ENCODE measurements at places on chromosomes 6 and 20.

GRCh38 chr6:35273822-35274559, 14.5 kb downstream of the ZNF76 start:
- DNase-seq, result no peak

GRCh38 chr6:110646951-110647910, 168.0 kb downstream of the CDK19 start:
- DNase-seq, result no peak

GRCh38 chr6:36885461-36886401, at the start of gene C6orf89:
Gene C6orf89 (plus strand): TSS chr6:36885952. CDS start chr6:36899445, 13,493 bp downstream.
- peak; percentile 96 for DNase-seq

DNA sequence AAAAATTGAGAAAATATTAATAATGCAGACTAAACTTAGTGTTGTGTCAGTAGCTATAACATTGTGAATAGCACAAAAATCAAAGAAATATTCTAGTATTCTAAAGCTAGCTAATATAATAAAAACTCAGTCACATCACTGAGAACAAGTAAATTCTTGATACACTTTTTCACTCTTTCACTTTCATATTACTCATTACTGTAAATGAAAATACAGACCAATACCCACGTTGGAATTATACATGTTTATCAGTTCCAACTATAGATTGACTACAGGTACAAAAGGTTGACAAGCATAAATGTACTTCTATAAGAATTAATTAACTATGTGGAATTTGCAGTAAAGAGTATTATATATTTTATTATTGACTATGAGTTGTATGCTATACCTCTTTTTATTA, 1043.4 kb upstream of the FLRT3 start:
- no peak for DNase-seq

DNA sequence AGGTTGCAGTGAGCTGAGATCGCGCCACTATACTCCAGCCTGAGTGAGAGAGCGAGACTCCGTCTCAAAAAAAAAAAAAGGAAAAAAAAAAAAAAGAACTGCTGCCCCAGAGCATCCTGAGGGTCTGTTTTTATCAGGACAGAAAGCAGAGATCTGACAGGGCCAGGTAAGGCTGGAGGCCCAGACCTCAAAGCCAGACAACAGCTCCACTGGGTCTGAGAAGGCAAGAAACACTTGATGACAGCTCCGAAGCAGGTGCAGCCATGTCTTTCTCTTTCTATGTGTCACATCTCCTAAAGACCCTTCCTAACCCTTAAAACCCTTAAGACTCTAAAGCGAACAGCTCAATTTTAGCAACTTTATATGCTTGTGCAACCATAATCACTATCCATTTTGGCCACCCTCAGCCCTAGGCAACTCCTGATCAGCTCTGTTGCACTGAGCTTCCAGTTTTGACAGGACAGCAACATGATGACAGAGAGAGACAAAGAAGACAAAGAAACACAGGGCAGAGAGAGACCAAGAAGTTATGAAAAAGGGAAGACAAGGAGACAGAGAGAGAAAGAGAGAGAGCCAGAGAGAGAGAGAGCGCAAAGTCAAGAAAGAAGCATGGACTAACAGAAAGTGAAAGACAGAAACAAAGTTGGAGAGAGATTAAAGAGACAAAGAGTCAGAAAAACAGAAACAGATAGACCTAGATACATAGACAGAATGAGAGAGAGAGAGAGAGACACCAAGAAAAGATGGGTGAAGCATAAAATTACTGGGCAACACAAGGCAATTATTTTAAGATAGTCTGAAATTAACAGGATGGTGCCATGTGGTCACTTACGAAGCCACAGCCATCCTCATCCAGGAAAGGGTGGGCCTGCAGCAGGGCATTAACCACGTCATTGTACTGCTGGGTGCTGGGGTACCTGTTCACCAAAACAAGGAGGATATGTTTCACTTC, 39.2 kb downstream of the SAMD3 start:
- peak; percentile 47 for DNase-seq

- DNase-seq, result no peak
Observed at GRCh38 chr20:10468340-10468845, 33.3 kb downstream of the SLX4IP start.

- no peak for DNase-seq
Observed at GRCh38 chr20:9506964-9507369, 7.4 kb upstream of the LAMP5 start.

Data from central memory CD4-positive, alpha-beta T cell (primary cell).